H1 (cell line): ENCODE measurements at places on chromosomes 16 and 17. TPM values are rescaled to one million over a fixed set of nuclear protein-coding genes. Genes with fewer than 3 reads are reported as not detected.

GRCh38 chr16:5060073-5060641 is 5.6 kb downstream of the C16orf89 start:
- H3K4me1 ChIP-seq, result peaks cover 14% of the 10 kb centered on the region
- H3K27me3 ChIP-seq, result no peaks in the 10 kb centered on the region
- peak; percentile 58 for DNase-seq
- H3K4me3 ChIP-seq, result no peak overlapping the region
- H3K36me3 ChIP-seq, result no peaks in the 10 kb centered on the region
- no peak overlapping the region for H3K27ac ChIP-seq

DNA sequence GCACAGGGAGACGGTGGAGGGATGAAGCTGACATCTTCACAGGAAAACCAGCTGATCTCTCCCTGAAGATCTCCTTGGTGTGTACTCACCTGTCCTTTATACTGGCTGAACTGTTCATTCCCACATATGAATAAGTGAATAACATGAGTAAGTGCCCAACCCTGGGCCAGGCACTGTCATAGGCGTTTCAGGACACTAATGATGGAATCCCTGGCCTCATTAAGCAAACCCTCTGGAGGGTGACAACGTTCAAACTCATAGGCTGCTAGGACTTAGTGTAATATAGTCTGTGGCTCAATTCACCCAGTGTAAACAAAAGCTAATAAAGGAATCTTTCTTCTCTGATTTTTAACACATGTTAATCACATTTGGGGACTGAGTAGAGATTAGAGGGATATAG is 24.5 kb downstream of the GAS7 start:
- no peaks in the 10 kb centered on the region for H3K36me3 ChIP-seq
- DNase-seq, result no peak
- no peak overlapping the region for H3K4me3 ChIP-seq
- no peak overlapping the region for H3K27ac ChIP-seq

- no peaks in the 10 kb centered on the region; the same call in 1 of the 2 replicates for H3K36me3 ChIP-seq
- H3K4me1 ChIP-seq, result peaks cover 6% of the 10 kb centered on the region
- H3K27me3 ChIP-seq, result no peaks in the 10 kb centered on the region
- no peak for DNase-seq
- H3K4me3 ChIP-seq, result no peak overlapping the region
Measured at GRCh38 chr16:10967986-10968385, 23.6 kb downstream of the CLEC16A start.

DNA sequence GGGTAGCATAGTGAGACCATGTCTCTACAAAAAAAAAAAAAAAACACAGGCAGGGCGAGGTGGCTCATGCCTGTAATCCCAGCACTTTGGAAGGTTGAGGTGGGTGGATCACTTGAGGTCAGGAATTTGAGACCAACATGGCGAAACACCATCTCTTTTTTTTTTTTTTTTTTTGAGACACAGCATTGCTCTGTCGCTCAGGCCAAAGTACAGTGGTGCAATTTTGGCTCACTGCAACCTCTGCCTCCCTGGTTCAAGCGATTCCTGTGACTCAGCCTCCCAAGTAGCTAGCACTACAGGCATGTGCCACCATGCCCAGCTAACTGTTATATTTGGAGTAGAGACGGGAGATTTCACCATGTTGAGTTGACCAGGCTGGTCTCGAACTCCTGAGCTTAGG is 5.1 kb downstream of the RAMP2 start:
- H3K27me3 ChIP-seq, result peaks cover 13% of the 10 kb centered on the region
- peaks cover 5% of the 10 kb centered on the region for H3K4me1 ChIP-seq
- no peak overlapping the region for H3K4me3 ChIP-seq

DNA sequence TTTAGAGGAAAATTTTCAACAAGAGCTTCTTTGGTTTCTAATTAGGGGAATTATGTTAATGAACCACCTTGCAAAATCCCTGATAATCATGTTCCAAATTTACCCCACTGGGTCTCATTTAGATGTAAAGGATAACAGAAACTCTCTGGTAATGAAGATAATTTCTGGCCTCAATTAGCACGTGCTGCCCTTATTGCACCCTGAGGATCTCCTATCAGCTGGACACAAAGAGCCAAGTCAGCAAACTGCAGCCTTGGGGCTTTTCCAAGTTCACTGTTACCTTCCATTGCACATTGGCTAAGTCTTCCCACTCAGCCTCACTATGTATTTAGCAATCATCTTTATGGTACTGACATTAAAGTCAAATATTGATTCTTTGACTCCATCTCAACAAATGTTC is 78.1 kb downstream of the GP2 start:
- no peak for DNase-seq
- no peak overlapping the region for H3K4me3 ChIP-seq
- no peaks in the 10 kb centered on the region for H3K27me3 ChIP-seq
- H3K36me3 ChIP-seq, result no peaks in the 10 kb centered on the region

- H3K27ac ChIP-seq, result no peak overlapping the region
- no peak overlapping the region for H3K4me3 ChIP-seq
- H3K4me1 ChIP-seq, result no peaks in the 10 kb centered on the region
- DNase-seq, result no peak
- H3K36me3 ChIP-seq, result peaks cover 16% of the 10 kb centered on the region
Measured at GRCh38 chr17:21028192-21028591, 14.6 kb downstream of the USP22 start.

DNA sequence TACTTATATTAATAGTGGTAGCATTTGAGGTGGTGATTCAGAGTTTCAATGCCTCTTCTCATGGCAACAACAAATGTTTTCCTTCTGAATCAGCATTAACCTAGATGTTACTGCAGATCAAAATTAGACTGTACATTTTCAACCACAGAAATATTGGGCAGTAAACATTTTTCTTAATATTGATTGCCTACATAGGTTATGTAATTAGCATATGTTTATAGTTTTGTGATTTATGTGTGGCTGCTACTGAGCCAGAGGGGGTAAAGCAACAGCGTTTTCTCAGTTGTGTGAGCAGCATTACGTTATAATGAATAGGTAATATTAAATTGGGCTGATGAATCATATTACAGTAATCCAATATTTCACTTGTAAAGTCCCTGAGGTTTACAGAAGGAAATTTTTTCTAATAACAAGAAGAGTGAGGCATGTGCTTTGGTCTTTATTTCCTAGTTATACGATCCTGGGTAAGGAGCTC is 18.8 kb upstream of the BMERB1 start:
- DNase-seq, result no peak
- H3K27me3 ChIP-seq, result no peaks in the 10 kb centered on the region
- H3K4me1 ChIP-seq, result no peaks in the 10 kb centered on the region
- no peak overlapping the region for H3K27ac ChIP-seq

DNA sequence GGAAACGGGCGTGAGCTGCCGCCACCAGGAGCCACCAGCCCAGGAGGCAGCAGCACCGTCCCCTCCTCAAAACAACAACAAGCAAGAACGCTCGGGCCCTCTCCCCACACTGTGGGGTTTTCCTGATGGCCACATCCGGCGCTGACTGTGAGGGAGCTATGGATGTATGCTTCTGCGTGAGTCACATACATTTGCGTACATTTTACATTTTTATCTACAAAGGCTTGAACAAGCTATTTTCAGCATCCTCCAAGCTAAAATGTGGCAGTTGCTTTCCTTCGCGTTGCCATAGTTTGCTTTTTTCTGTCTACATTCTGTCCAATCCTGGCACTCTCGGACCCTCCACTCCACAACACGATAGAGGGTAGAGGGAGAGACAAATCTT is 2.0 kb upstream of the ABR start:
- H3K27me3 ChIP-seq, result no peaks in the 10 kb centered on the region
- H3K4me3 ChIP-seq, result no peak overlapping the region
- H3K27ac ChIP-seq, result no peak overlapping the region
- peaks cover 18% of the 10 kb centered on the region for H3K4me1 ChIP-seq
- no peaks in the 10 kb centered on the region for H3K36me3 ChIP-seq
- no peak for DNase-seq

GRCh38 chr16:67667453-67667816 is 821 bp downstream of the C16orf86 start:
- H3K4me3 ChIP-seq, result no peak overlapping the region
- H3K4me1 ChIP-seq, result no peaks in the 10 kb centered on the region
- no peak overlapping the region for H3K27ac ChIP-seq
- H3K27me3 ChIP-seq, result peaks cover 3% of the 10 kb centered on the region; the same call in 1 of the 2 replicates
- H3K36me3 ChIP-seq, result no peaks in the 10 kb centered on the region

DNA sequence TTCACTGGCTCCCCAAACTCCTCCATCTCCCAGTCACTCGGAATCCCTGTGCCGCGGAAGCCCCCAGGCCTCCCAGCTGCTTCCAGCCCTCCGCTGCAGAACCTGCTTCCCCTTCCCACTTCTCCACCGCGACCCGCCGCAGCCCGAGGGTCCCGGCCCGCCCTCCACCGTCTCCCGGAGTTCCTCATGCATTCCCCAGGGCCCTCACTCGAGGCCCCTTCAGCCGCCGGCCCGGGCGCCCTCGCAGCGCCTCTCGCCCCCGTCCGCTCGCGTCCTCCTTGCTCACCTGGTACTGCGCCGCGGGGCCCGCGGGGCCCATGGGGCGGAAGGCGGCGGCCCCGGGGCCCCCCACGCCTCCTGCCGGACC is 329 bp downstream of the SMARCD2 start:
- H3K27ac ChIP-seq, result peak overlapping the region; percentile 65; the same call in 1 of the 2 replicates
- H3K36me3 ChIP-seq, result no peaks in the 10 kb centered on the region
- peak overlapping the region; percentile 76 for H3K4me3 ChIP-seq
- no peak for DNase-seq
- H3K27me3 ChIP-seq, result peaks cover 10% of the 10 kb centered on the region

DNA sequence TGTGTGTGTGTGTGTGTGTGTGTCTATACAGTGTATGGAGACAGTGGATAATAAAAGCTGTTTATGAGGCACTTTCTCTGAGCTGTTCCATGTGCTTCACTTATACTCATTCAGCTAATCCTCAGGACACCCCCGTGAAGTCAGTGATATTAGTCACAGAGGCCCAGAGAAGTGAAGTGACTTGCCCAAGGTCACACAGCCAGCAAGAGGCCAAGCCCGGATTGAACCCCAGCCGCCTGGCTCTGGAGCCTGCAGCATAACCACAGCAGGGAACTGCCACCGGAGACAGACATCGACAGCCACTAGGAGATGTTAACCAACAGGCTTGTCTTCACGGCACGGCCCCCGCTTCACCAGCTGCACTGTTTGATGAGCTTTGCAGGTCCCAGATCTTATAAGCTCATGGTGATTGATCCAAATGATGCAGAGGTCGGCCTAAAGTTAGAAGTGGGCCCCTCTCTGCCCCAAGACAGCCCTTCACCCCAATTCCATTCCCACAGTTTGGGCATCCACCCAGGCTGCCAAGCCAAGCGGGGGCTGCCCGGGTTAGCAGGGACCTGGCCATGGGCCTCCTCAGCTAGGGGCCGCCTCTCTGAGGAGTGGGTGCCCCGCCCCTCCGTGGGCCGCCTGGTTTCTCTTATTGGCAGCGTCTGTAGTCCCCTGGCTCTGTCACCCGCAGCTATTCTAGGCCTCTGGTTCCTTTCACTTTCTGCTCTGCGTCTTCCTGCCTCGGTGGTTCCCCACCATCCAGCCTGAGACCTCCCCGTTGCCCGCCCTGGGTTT is 30.9 kb downstream of the SOCS1 start:
- no peak overlapping the region for H3K4me3 ChIP-seq
- no peaks in the 10 kb centered on the region for H3K4me1 ChIP-seq
- no peaks in the 10 kb centered on the region for H3K36me3 ChIP-seq
- no peak for DNase-seq
- no peak overlapping the region for H3K27ac ChIP-seq
- no peaks in the 10 kb centered on the region for H3K27me3 ChIP-seq

GRCh38 chr16:25845901-25846300 is 154.1 kb downstream of the HS3ST4 start:
- no peaks in the 10 kb centered on the region for H3K27me3 ChIP-seq
- no peaks in the 10 kb centered on the region for H3K4me1 ChIP-seq
- H3K36me3 ChIP-seq, result no peaks in the 10 kb centered on the region

DNA sequence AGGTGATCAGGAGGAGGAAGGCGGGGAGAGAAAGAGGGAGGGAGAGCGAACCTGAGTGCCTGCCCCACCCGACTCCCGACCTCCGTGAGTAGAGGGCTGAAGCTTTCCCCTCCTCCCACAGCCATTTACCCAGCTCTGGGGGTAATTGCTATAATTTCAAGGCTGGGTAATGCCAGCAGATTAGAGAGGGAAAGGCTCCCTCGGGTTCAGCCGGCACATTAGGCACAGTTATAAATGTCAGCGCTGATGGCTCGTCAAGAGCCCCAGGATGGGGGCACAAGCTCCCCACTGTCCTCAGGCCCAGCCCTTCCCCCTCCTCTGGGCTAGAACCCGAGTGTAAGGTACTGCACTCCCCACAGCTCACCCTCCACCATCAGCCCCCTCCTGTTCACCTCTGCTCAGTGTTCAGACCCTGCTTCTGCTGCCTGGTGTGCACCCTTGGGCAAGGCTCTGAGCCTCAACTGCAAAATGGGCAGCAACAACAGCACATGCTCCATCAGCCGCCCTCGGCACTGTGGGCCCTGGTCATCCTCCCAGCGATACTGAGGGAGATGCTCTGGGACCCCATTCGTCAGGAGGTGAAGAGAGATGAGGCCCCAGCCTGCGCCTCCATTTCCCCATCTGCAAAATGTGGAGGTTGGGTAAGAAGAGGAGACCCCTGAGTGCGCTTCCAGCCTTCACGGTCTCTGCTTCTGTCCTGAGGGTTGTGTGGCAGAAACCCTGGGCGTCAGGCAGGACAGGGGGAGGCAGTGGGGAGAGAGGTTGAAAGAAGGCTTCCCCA is 77.2 kb downstream of the NT5M start:
- no peak for DNase-seq
- no peak overlapping the region for H3K27ac ChIP-seq
- H3K4me3 ChIP-seq, result no peak overlapping the region
- H3K4me1 ChIP-seq, result no peaks in the 10 kb centered on the region

GRCh38 chr17:17792551-17793377 is 44.0 kb downstream of the SREBF1 start:
- DNase-seq, result no peak
- H3K36me3 ChIP-seq, result no peaks in the 10 kb centered on the region
- peaks cover 5% of the 10 kb centered on the region for H3K4me1 ChIP-seq

DNA sequence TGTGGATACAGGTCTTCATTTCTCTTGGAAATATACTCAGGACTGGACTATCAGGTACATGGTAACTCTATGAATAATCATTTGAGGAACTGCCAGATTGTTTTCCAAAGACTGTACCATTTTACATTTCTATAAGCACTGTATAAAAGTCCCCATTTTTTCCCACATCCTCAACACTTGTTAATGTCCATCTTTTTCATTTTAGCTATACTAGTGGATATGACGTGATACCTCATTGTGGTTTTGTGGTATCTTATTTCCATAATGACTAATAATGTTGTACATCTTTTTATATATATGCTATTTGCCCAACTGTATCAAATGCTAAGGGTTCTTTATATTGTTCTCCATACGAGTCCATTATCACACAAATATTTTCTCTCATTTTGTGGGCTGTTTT is 22.9 kb downstream of the NUP88 start:
- no peak for DNase-seq
- peaks cover 71% of the 10 kb centered on the region for H3K36me3 ChIP-seq

Gene TP53TG3F
- total RNA-seq, result not detected in 2 replicates

Gene OR4D1
- 0.32 and 0.33 TPM in 2 replicates for total RNA-seq

Gene MATCAP1
- total RNA-seq, result 22.9 and 23.1 TPM in 2 replicates

Gene CLEC19A
- total RNA-seq, result 0.35 and 1.2 TPM in 2 replicates

Gene SPNS2
- total RNA-seq, result 0.98 and 1.5 TPM in 2 replicates
